ENCODE measurements at places on chromosomes 2 and 18. TPM values are rescaled to one million over a fixed set of nuclear protein-coding genes. Genes with fewer than 3 reads are reported as not detected.

Gene CNTNAP5
- not detected for total RNA-seq

Gene LRP2
- 0.62 TPM for total RNA-seq

Gene THSD7B
- not detected for total RNA-seq

Gene RIT2
- not detected for total RNA-seq

Gene MATN3
- not detected for total RNA-seq

GRCh38 chr18:24128700-24129099 is 10.2 kb upstream of the CABYR start:
- no peak for DNase-seq

DNA sequence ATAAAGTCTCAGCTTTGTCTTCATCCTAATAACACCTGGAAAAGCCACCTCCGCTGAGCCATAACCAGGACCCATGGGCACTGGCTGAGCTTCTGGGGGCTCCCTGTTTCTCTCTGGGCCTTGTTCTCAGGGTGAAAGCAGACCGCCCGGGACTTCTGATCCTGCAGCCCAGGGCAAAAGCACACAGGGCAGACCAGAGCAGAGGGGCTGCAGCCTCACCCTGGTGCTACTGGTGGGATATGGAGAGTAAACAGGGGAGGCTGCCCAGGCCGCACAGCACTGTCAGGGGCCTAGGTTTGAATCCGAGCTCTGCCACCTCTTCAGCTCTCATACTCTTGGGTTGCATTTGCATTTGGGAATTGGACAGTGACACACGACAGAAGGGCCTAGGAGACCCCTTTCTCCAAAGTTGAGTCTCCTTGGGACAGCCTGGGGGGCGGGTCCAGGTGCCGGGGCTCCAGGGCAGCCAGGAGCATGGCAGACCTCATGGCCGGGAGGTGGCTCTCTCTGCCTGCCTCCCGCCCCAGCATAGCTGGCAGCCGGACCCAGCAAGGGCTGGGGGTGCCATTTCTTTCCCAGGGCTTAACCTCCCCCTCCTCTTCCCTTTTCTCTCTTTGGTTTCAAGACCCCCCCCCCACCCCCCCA is 164.9 kb downstream of the INHBB start:
- no peak for DNase-seq

DNA sequence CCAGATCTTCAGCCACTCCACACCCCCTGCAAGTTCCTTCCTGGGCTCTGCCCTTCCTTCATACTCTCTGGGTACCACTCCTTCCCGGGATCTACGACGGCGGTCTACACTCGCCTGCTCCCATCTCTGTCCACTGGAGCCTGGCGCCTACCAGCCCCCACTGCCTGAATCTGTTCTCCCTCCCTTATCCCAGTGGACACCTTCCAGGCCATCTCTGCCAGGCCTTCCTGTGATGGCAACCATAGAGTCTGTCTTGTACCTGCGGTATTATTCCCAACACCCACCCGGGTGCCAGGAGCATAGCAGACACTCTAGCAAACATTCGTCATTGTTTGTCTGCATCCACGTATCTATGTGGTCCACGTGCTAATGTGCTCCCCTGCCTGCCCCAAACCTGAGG is 140.9 kb downstream of the ZFP36L2 start:
- no peak for DNase-seq

- no peak for DNase-seq
These were observed 224.1 kb downstream of the MTX2 start for GRCh38 chr2:176493226-176493825.

- DNase-seq = no peak
These were observed 254.7 kb downstream of the HDAC4 start for GRCh38 chr2:239146011-239146641.

GRCh38 chr2:128727914-128728313 is 409.2 kb upstream of the HS6ST1 start:
- no peak for DNase-seq

GRCh38 chr18:2002151-2002550 is 569.2 kb downstream of the METTL4 start:
- no peak for DNase-seq

- no peak for DNase-seq
These were observed 26.0 kb downstream of the DGKD start for GRCh38 chr2:233380132-233380895.

GRCh38 chr2:66930339-66931220 is 466.6 kb upstream of the ETAA1 start:
- DNase-seq = no peak

DNA sequence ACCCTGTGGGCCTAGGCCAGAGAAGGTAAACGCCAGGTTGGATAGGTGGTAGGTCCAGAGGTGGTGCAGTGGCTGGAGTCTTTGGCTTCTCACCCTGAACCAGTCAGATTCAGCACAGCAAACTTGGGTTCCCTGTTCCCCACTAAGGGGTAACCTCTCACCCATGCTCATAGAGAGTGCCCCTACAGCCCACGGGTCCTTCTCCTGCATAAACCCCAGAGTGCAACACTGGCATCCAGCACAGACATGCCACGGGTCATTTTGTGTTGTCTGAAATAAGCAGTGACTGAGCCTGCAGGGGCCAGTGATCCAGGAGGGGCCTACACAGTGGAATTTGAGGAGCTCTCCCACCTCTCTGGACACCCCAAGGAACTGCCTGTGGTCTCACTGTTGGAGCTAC is 40.5 kb upstream of the ATP6V1B1 start:
- DNase-seq = no peak

- peak; percentile 49 for DNase-seq
These were observed 177.2 kb downstream of the MYO3B start for GRCh38 chr2:170354855-170355780.

DNA sequence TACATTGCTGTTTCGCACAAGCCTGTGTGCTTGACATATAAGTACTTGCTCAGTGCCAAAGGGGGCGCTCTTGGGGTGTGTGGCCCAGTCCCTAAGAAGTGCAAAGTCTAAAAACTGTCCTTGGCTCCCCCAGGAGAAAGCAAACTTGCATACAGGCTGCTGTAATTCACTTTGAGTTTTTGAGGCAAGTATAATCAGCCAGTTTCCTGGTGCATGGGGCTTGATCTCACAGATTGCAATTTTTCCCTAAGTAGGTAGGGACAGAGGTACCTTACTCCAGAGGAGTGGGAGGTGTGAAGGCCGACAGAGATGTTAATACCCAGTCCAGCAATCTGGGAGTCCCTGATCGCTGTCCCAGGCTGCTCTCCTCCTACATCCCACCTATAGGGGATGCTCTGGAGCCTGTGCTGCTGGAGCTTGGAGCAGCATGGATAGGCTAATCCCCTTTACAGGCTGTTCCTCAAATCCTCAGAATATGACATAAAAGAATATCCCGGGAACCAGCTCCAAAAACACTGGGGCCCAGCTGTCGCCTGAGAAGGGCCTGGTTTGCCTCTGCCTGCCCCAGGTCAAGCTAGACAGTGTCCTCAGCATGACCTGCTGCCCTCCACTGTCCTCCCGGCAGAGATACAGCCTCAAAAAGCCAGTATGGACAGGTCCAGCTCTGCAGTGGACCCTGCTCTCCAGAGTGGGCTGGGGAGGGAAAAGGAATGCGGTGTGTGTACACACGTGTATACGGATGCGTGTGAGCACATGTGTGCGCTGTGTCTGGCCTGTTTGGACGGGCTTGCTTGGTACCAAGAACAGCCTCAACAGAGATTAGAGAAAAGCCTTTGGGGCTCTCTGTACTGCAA is 136.5 kb upstream of the HAAO start:
- DNase-seq = peak; percentile 36

- no peak for DNase-seq
These were observed 209.5 kb downstream of the DYSF start for GRCh38 chr2:71662665-71663394.

DNA sequence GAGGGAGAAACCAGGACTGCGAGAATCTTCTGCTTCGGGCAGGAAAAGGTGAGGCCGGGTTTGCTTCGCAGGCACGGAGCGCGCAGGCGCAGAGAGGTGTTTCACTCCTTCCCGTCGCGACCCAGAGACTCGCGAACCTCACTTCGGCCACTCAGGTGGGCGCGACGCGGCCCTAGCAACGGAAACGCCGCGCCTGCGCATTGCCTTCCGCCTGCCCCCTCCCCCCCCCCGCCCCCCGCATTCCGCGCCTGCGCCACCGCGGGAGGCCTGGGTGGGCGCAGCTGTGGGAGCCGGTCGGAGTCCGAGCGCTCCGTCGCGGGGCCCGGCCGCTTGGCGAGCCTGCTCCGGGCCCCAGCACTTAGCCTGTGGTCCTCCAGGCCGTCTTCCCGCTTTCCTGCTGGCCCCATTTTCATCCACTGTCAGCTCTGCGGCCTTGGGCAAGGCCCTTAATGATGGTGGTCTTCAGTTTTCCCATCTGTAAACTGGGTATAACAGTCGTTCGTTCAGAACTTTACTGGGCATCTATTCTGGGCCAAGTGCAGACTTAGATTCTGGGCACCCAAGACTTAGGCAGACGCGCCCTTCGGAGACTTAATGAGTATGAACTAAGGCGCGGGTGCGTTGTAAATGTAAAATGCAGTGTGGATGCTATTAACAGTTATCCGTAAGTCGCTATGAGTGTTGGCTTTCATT is 62.1 kb upstream of the ACKR3 start:
- peak; percentile 58 for DNase-seq

GRCh38 chr2:218228366-218229090 is 11.5 kb downstream of the ARPC2 start:
- no peak for DNase-seq

Measured in activated naive CD4-positive, alpha-beta T cell treated with anti-CD3 and anti-CD28 coated beads for 36 hours (primary cell).